ENCODE measurements at places on chromosomes 5 and 9.

GRCh38 chr5:82168294-82168693 lies 109.9 kb downstream of the RPS23 start:
- no peak for DNase-seq

DNA sequence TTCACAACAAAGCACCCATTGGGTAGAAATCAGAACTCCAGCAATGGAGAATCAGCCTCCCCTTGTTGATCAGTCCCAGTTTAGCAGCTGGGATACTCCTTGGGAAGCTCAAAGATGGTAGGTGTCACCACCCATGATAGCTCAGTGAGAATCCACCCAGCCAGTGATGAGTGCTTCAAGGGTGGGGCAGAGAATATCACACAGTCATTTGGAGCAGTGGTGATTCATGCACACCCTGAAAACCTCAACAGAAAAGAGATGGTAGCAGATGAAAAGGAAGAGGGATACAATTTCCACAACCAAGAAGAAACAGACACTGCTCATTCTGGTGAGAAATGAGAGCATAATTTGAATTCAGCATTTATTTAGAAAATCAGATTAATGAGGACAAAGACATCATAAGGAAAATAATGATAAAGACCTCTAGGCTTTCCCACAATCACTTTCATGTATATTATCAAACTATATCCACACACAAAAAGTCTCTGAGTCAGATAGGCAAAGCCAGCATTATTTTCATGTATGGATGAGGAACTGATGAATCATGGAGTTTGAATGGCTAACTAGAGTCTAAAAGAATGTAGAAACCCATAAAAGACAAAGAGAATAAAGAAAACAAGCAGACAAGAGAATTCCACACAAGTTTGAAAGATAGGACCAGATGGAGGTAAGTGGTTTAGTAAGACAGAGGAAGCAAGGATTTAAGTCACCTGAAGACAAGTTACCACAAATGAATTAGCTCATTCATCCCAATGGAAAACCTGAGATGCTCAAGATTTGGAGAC lies 82.9 kb downstream of the FEM1C start:
- no peak for DNase-seq

- peak; percentile 35 for DNase-seq
These were observed at the start of gene TBC1D9B for GRCh38 chr5:179907556-179908324. Gene TBC1D9B, minus strand, starts transcription at chr5:179907897. Its CDS starts 76 bp downstream, at chr5:179907821.

GRCh38 chr9:112104901-112105300 lies 70.2 kb downstream of the SUSD1 start:
- no peak for DNase-seq
